ENCODE measurements at places on chromosomes 2 and 18.

DNA sequence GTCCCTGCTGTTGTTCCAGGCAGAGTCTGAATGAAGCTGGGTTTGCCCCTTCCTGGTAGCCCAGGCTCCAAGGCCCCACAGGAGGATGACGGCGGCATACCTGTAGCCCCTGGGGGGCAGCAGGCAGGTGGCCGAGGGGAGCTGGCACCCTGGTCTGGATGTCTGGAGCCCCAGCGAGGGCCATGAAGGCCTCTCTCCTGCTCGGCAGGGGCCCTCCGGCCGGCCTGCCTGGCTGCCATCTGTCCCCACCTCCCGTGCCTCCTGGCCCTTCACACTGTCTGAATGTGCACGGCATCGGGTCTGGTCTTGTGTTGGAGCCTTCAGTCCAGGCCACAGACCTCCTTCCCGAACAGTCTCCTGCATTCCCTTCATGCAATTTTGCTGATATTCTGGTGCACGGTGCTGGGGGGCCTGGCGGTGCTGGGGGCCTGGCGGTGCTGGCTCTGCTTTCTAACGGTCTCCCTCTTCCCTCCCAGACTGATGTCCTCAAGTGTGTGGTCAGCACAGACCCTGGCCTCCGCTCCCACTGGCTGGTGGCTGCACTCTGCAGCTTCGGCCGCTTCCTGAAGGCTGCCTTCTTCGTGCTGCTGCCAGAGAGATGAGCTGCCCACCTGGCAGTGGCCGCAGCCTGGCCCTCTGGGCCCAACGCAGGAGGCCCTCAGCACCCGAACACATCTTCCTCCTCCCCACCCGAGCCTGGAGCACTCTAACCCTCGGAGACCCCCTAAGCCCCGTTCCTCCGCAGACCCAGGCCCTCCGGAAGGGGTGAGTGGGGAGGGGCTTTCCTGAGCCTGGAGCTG, 13.5 kb downstream of the BOK start:
- H3K36me3 ChIP-seq: peaks cover 3% of the 10 kb centered on the region
- H3K27me3 ChIP-seq: no peaks in the 10 kb centered on the region
- no peak overlapping the region for H3K27ac ChIP-seq
- DNase-seq: no peak
- no peaks in the 10 kb centered on the region for H3K4me1 ChIP-seq
- no peak overlapping the region for H3K4me3 ChIP-seq

- H3K36me3 ChIP-seq: no peaks in the 10 kb centered on the region
- H3K27me3 ChIP-seq: peaks cover 47% of the 10 kb centered on the region
- H3K4me3 ChIP-seq: no peak overlapping the region
These were observed 4.6 kb downstream of the RND3 start for GRCh38 chr2:150482667-150483400.

GRCh38 chr18:50638884-50639420, 79.1 kb downstream of the MAPK4 start:
- DNase-seq: no peak
- peaks cover 3% of the 10 kb centered on the region for H3K27me3 ChIP-seq
- no peaks in the 10 kb centered on the region for H3K4me1 ChIP-seq
- no peaks in the 10 kb centered on the region for H3K36me3 ChIP-seq

DNA sequence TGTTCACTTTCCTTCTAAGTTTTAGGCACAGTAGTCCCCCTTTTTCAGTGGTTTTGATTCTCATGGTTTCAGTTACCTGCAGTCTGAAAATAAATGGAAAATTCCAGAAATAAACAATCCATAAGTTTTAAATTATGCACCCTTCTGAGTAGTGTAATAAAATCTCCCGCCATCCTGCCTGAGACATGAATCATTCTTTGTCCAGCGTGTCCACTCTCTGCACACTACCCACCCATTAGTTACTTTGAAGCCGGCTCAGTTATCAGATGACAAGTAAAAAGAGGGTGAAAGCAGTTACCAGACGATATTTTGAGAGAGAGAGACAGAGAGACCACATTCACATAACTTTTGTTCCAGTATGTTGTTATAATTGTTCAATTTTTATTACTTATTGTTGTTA, 400.5 kb downstream of the TMX3 start:
- H3K36me3 ChIP-seq: no peaks in the 10 kb centered on the region
- H3K4me1 ChIP-seq: no peaks in the 10 kb centered on the region
- H3K27me3 ChIP-seq: no peaks in the 10 kb centered on the region
- H3K27ac ChIP-seq: no peak overlapping the region
- H3K4me3 ChIP-seq: no peak overlapping the region
- DNase-seq: no peak

DNA sequence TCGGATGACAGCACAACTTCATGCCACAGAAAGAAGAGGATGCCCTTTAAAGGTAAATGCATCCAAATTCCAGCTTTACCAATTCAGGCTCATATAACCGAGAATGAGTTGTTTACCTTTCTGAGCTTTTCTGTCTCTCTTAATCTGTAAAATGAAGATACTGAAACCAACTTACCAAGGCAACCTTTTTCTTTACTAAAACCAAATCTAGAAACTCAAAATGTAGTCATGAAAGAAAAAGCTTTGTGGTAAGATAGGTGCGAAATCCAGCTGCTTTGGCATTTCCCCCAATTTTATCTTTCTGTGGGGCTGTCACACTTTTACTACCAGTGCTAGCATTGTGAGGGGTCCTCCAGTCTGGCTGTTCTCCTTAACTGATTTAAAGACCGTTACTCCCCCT, 240.4 kb downstream of the IKZF2 start:
- H3K4me1 ChIP-seq: peaks cover 21% of the 10 kb centered on the region
- DNase-seq: no peak
- H3K27me3 ChIP-seq: no peaks in the 10 kb centered on the region

- peak overlapping the region; percentile 98 for H3K27ac ChIP-seq
- H3K27me3 ChIP-seq: no peaks in the 10 kb centered on the region
- H3K4me3 ChIP-seq: peak overlapping the region; percentile 64
- H3K4me1 ChIP-seq: peaks cover 50% of the 10 kb centered on the region
- H3K36me3 ChIP-seq: peaks cover 3% of the 10 kb centered on the region
- DNase-seq: peak; percentile 67
These were observed 126.2 kb upstream of the LGALSL start for GRCh38 chr2:64327510-64328414.

DNA sequence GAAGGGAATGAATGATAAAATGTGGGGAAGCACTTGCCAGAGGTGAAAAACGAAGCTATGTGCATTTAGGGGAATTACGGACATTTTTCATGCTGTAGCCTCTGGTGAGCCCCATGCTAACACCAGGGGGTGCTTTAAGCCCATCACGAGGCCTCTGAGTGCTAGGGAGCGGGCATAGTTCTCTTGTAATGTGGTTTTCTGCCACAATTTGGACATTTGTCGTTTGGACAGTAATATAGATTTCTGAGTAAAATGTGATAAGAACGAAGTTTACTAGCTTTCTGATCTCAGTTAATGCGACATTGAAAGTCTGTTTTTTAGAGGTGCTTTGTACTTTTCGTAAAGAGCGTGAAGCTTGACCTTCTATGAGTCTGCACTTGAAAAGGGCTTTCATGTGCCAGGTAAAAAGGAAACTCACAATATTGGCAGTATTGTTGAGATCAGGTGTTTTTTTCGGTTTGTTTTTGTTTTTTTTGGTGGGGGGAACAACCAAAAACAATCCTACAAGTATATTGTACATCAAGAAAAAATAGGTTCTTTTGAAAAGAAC, 50.6 kb downstream of the TRAF3IP1 start:
- no peak overlapping the region for H3K27ac ChIP-seq
- H3K27me3 ChIP-seq: no peaks in the 10 kb centered on the region
- DNase-seq: peak; percentile 43
